Activated CD4-positive, alpha-beta T cell treated with anti-CD3 and anti-CD28 coated beads, Interleukin-2, Interleukin-6, amounts not matched to agents 100 ng/mL and 50 ng/mL, durations not matched to agents 16 hours and 8 hours (primary cell): ENCODE measurements at places on chromosomes 1 and 21.

DNA sequence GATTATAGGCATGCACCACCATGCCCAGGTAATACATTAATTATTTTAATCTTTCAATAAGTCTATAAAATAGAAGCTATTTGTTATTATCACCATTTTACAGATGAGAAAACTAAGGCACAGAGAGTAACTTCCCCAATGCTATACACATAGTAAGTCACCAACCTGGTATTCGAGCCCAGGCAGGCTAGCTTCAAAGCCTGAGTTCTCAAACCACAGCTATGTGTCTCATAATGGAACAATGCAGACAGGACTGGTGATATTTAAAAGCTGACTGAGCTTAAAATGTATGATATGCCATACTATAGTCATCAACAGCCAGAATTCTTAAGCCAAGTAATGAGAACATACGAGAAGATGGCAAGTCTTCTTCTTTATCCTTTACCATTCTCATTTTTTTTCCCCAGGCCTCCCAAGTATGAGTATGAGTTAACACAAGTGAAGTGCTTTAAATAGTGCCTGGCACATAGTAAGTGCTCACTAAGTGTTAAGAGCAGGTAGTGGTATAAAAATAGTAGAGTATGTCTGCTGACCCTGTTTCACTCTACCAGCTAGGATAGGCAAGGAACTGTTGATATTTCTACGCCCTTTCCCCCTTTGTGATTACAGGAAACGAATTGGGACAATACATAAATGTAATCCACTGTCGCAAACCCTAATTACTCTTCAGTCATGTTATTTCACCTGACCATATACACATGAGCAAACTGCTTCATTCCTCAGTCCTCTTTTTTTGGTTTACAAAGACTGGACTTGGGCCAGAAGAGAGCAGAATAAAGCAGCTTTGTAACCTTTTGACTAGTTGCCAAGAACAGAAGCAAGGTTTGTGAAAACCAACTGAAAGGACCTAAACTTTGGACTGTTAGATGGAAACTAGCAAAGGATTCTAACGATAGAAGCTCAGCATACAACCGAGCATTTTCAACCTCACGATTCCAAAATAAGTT lies 9.5 kb downstream of the EYA3 start:
- DNase-seq = no peak

GRCh38 chr1:31239653-31240241 lies at the start of gene NKAIN1:
TSS of gene NKAIN1 (minus strand) at chr1:31239887. CDS start at chr1:31239547, 340 bp downstream.
- DNase-seq = no peak

DNA sequence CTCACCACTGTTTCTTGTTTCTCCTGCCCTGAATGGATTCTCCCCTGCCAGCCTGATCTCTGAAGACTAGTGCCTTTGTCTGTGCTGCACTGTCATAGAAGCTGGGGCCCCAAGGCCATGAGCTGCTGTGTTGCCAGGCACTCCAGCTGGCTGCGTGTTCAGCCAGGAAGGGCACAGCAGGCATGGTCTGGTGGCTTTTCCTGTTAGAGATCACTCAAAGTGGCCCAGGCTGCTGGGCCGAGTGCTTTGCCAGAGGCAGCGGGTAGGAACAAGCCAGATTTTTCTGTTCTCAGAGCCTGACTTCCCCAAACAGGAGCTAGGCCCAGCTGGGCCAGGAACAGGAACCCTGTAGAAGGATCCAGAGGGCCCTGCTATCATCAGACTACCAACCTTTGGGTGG lies 5.2 kb downstream of the ADPRS start:
- DNase-seq = no peak

DNA sequence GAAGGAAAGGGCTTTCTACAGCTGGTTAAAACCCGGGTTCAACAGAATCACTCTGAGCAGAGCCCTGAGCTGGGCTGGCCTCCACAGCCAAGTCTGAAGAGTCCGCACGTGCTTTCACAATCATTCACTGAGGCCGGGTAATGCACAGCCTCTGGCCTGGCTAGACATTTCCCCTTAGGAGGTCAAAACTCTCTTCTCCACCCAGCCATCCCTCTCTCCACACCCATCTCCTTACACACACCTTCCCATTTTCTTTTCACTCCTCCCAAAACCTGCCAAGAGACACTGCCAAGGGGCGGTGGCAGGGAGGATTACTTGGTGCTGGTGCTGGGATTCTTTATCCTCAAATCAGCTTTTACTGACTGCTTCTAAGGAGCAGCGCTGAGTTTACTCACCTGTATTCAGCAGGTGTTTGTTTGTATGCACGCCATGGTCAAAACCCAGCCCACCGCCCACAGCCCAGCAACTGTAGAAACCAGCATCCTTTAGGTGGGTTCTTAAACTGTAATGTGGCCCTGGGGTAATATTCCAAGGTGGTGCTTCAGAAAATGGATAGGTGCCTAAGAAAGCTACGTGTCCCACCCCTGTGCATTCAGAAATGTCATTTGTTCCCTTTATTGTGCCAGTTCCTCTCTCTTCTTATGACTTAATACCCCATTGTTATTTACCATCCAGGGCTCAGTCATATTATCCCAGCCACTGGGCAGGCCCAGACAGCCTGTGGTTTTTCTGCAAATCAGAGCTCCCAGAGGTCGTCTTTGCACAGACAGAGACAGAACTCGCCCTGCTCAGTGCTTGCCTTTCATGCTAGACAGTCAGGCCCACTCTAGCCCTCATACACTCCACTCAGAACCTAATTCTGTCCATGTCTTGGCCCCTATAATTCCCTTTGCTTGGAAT lies 80.2 kb downstream of the ADSS2 start:
- DNase-seq = peak; percentile 19

DNA sequence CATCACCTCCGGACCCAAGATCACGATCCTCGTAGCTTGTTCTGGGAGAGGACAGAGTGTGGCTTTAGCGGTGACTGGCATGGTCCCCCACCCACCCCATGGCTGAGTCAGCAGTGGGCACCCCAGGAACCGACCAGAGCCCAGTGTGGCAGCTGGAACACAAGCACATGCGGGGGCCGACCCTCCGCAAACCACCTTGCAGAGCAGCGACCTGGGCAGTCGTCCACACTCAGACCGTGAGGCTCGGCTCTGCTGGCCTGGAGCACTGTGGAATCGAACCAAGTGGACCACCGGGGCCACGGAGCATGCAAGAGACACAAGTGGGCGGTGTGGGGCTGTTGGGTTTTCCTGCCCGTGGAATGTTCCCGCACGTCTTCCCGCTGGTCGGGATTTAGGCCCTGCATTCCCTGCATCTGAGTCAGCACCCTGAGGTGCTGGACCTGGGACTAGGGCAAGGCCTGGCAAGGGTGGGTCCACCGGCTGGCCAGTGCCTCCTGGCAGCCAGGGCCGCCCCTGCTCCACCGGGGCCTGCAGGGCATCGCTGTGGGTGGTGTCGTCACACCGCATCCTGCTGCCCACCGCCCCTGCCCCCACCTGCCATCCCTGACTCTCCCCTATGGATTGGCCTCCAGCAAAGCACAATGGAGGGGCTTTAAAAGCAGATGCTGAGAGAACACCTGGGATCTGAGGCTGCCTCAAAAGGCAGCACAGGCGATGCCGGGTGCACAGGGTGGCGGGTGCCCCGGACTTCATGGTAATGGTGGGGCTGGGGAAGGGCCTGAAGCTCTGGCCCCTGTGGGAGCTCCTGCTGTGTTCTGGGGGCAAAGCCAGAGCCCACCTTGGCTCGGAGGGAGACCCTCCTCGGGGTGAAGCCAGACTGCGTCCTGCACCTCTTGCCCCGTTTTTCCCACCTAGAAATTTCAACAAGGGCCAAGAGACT lies 18.5 kb downstream of the MORN1 start:
- DNase-seq = no peak

DNA sequence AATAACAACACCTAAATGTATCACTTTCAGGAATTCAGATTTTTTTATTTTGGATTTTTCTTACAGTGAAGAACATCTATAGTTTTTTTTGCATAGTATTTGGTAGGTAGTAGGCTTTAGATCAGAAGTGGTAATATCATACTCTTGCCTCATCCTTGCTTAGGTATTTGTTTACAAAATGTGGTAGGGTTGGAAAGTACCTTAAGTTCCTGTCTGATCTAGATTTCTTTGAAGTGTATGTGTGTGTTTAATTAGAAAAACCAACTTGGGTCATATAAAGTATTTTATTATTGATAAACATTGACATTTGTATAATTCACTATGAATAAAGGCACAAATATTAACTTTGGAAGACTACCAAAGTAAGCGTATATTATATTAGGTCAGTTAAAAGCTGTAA lies 85.3 kb upstream of the GPR88 start:
- peak; percentile 66 for DNase-seq

GRCh38 chr1:98979463-98979862 lies 25.2 kb downstream of the PLPPR5 start:
- no peak for DNase-seq

- DNase-seq = no peak
Observed at GRCh38 chr1:107575226-107575625, 389.8 kb downstream of the VAV3 start.

- DNase-seq = no peak
Observed at GRCh38 chr1:93672477-93673162, 9.0 kb downstream of the BCAR3 start.

- DNase-seq = no peak
Observed at GRCh38 chr1:224259986-224260385, 70.0 kb downstream of the NVL start.
